ENCODE measurements at places on chromosomes 5 and 9. TPM values are rescaled to one million over a fixed set of nuclear protein-coding genes. Genes with fewer than 3 reads are reported as not detected.

GRCh38 chr5:465591-466403 is 22.8 kb downstream of the EXOC3 start:
- DNase-seq, result peak; percentile 87

DNA sequence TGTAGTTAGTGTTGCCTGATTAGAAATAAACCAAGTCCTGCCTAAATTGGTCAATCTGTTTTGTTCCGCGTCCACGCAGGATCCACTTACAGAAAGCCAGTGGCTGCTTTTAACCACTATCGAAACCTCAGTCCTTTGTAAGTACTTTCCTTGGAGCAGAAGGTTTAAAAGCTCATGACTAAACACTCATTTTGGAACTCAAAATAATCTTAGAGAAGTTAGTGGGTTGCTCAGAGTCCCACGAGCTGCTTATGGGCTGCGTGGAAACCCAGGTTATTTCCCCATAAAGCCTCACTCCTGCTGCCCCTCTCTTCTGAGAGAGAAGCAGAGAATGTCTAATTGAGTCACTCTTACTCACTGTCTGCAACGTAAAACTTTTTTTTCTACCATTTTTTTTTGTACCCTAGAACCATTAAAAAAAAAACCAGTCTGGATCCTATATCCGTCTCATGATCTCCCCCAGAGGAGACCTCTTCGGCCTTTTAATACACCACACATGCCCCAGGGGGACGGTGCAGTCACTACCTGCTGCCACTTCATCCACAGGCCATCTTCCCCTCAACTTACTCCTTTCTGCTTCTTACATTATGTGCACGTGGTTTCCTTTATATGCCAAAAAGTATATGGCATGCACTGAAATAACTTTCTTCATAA is 7.6 kb downstream of the BASP1 start:
- no peak for DNase-seq

GRCh38 chr5:38926121-38926520 is 80.3 kb downstream of the OSMR start:
- no peak for DNase-seq

GRCh38 chr5:59845730-59846129 is 47.8 kb downstream of the PDE4D start:
- DNase-seq, result no peak

The IRF1 gene
- total RNA-seq, result 17.8 TPM

The CCL21 gene
- total RNA-seq, result not detected

- DNase-seq, result no peak
Observed at GRCh38 chr5:74042559-74042958, 416.6 kb downstream of the ARHGEF28 start.

DNA sequence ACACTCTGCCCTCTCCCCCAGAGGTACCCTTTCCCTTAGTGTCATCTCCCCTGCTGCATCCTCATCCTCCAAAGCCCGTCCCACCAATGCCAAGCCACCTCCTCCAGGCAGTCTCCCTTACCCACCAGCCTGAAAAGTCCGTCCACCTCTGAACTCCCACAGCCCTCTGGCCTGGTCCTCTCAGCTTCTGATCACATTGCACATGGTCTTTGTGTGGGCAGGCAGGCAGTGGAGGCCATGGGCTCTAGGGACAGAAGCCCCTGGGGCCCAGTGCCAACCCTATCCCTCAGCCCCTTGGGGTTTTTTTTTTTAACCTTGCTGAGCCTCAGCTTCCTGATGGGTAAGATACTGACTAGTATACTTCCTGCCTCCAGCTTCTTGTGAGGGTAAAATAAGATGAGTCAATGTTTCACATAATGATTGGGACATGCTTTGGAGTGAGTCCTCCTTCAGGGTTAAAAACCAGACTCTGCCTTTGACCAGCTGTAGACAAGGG is 19.4 kb downstream of the CSF1R start:
- DNase-seq, result peak; percentile 42

- no peak for DNase-seq
Observed at GRCh38 chr5:141369994-141370848, at the start of gene PCDHGB3. PCDHGB3 (plus strand) TSS chr5:141370242; CDS start chr5:141370395, 153 bp downstream.

DNA sequence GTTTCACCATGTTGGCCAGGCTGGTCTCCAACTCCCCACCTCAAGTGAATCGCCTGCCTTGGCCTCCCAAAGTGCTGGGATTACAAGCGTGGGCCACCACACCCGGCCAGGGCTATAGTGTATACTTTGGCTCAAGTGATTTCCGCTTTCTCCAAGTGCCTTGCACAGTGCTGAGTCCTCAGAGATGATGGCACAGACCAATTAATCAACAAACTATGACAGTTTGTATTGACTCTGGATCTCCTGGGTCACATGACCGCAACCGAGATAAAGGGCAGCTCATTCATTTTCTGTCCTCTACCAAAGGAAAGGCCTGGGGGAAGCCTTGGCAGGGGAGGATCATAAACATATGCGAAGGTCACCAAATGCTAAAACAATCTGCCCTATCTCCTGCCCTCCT is 11.4 kb upstream of the LARP1 start:
- no peak for DNase-seq

The PPP2CA gene
- 113 TPM for total RNA-seq

The CKMT2 gene
- not detected for total RNA-seq

The PCDHGC5 gene
- 1.7 TPM for total RNA-seq

DNA sequence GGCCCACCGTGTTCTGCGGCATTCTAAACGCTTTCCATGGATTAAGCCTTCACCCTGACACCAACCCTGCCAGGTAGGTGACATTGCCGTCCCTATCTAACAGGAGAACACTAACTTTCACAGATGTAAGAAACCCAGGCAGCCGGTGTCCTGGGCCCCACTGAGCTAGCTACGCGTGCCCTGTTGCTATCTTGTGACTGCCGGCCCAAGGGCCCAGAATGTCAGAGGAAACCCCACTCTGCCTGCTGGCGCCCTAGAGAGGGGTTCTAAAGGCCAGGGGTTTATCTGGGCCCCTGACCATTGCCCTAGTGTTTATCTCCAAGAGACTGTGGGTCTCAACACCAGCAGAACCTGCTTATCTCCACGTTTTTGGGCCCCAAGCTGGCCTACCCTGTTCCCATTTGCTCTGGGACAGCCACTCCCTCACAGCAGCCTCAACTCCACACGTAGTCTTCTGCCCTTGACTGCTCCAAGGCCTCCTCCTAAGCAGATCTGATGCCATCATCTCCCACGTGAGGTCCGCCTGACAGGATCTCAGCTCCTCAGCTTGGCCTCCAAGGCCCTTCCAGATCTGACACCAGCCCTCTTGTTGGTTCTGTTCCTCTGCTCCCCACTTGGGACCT is 18.1 kb upstream of the ZBTB34 start:
- DNase-seq, result no peak

- no peak for DNase-seq
Observed at GRCh38 chr5:79456890-79457583, 56.9 kb downstream of the HOMER1 start.

DNA sequence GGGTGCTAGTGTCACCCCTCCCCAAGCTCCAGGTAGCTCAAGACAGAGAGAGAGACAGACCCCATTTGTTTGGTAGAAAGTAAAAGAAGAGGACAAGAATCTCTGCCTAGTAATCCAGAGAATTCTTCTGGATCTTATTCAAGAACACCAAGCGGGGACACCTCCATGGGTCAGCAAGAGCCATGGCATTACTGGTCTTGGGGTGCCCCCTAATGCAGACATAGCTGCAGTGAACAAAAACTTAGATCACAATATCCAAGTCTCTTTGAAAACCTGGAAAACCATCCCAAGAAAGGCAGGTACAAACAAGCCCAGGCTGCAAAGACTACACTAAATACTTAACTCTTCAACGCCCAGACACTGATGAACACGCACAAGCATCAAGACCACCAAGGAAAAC is 29.9 kb upstream of the PDE4D start:
- DNase-seq, result no peak

The PCDHGB3 gene
- total RNA-seq, result 0.21 TPM

The MARCHF11 gene
- not detected for total RNA-seq

- no peak for DNase-seq
Observed at GRCh38 chr9:106981396-106982287, 118.7 kb downstream of the ZNF462 start.

DNA sequence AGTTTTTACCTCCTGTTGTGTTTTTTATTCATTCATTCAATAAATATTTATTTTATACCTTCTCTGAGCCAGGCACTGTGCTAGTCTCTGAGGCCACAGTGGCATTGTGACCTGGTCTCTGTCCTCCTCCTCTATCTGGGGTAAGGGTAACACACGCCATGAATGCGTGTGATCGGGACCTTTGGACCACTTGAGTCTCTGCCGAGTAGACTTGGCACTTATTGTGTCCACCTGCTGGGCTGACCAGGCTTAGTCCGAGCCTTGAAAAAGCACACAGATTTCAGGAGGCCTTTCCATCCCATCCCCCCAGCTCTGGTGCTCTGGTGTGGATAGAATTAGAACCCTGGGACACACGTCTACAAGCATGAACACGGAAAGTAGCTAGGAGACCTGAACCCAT is 58.7 kb downstream of the ERGIC1 start:
- no peak for DNase-seq

- no peak for DNase-seq
Observed at GRCh38 chr5:55030220-55030619, 6.2 kb downstream of the GZMK start.

DNA sequence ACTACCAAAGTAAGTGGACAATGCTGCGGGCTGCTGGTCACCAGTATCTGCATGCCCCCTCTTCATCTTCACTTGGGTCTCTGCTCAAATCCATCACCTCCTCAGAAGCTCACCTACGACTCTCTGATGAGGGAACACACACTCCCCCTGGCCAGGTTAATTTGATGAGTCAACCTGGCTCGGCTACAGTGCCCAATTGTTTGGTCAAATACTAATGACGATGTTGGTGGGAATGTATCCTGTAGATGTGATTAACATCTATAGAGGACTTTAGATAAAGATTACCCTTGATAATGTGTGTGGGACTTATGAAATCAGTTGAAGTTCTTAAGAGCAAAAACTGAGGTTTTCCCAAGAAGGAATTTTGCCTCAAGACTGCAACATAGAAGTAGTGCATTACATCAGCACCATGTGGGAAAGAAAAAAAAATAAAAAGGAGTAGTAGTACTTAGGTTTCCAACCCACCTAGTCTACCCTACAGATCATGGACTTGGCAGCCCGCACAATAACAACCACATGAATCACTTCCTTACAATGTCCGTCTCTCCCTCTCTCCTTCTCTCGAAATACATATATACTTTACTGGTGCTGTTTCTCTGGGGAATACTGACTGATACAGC is 467.3 kb downstream of the DNAH5 start:
- no peak for DNase-seq

GRCh38 chr9:114178756-114179450 is 23.6 kb downstream of the COL27A1 start:
- DNase-seq, result peak; percentile 53

The NEUROG1 gene
- total RNA-seq, result not detected

- no peak for DNase-seq
Observed at GRCh38 chr9:137109250-137110146, 5.0 kb downstream of the DPP7 start.

The CYLC2 gene
- not detected for total RNA-seq

DNA sequence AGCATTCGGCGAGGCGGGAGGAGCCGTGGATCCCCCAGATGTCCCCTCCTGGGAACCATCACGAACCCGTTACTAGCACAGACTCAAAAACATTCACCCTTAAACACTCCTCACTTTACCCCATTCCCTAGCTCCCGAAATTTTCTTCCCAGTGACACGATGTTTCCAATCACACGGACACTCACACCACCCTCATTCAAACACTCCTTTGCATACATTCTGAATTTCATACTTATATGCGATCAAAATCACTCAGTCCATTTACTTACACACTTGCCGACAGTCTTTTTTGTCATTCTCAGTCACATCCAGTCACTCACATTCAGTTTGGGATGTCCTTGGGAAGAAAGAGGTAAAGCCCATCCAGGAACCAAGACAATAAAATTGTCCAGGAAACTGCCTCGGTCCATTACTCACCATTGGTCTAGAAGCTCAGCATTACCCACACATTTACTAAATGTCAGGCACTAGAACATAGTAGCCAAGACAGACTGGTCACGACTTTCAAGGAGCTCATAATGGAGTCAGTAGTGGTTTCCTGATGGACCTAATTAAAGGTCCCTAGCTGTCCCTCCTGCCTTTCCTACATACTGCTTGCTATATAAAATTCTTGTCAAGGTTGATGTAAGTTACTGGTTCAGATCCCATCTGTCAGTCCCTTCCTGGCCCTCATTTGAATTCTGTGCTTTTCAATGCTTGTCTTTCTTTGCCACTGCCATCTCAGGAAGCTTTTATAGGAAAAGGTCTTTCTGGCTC is 574 bp downstream of the SLC35A4 start:
- DNase-seq, result no peak

The LRRC19 gene
- not detected for total RNA-seq

GRCh38 chr5:143350751-143351602 is 52.5 kb downstream of the NR3C1 start:
- no peak for DNase-seq

- no peak for DNase-seq
Observed at GRCh38 chr5:128376577-128376976, 161.5 kb downstream of the FBN2 start.

The DPYSL3 gene
- 60.4 TPM for total RNA-seq

The C5orf52 gene
- not detected for total RNA-seq

The GOLM1 gene
- total RNA-seq, result 88.8 TPM

- no peak for DNase-seq
Observed at GRCh38 chr5:121707178-121707577, 144.5 kb upstream of the FTMT start.

The SPINK13 gene
- not detected for total RNA-seq

DNA sequence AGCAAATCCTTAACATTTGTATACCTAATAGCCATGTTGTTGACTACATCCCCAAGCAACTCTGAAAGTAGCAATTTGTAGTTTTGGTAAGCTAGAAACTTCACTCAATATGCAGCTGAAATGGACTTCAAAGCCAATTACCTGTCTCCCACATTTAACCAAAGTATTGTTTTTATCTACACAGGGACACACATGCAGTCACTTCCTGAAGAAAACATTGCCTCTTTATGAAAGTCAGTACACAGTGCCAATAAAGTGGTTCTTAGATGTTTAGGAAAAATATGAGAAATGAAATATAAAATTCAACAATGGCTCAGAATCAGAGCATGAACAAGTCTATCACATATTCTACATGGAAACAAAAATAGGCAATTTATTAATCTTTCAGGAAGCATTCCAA is 49.2 kb downstream of the OXCT1 start:
- DNase-seq, result no peak

The SREK1IP1 gene
- 20.8 TPM for total RNA-seq

- DNase-seq, result no peak
Observed at GRCh38 chr5:132734687-132735086, 2.7 kb downstream of the KIF3A start.

GRCh38 chr5:101425339-101425859 is 522.3 kb upstream of the ST8SIA4 start:
- no peak for DNase-seq

GRCh38 chr9:90307167-90307833 is 335.3 kb downstream of the DIRAS2 start:
- DNase-seq, result no peak

GRCh38 chr5:174532455-174533453 is 191.6 kb upstream of the MSX2 start:
- DNase-seq, result no peak

Measured in chondrocyte (in vitro differentiated cells).